ENCODE measurements at places on chromosomes 3 and 15.

DNA sequence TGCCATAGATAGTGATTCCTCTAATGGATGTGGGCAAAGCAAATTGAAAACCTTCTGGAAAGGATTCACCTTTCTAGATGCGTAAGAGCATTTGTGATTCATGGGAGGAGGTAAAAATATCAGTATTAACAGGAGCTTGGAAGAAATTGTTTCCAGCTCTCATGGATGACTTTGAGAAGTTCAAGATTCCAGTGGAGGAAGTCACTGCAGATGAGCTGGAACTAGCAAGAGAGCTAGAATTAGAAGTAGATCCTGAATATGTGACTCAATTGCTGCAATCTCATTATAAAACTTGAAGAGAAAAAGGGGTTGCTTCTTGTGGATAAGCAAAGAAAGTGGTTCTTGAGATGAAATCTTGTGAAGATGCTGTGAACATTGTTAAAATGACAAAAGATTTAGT is 88.0 kb upstream of the ACKR4 start:
- DNase-seq = no peak

GRCh38 chr3:38992117-38992760 is 59.5 kb downstream of the SCN11A start:
- DNase-seq = peak; percentile 72

DNA sequence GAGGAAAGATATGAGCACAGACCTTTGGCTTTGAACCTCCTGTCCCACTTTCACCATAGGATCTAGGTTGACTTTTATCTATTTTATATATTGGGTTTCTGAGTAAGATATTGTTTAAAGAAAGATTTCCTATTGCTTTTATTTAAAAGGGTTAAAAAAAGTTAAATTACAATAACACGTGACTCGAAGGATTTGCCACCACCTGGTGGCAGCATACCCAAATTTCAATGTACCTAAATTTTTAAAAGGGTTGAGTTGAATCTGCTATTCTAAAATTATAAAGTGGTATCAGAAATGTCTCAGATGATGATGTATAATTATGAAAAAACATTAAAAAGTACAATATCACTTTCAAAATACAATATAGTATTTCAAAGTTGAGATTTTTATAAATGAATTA is 368.4 kb downstream of the MECOM start:
- peak; percentile 23 for DNase-seq

DNA sequence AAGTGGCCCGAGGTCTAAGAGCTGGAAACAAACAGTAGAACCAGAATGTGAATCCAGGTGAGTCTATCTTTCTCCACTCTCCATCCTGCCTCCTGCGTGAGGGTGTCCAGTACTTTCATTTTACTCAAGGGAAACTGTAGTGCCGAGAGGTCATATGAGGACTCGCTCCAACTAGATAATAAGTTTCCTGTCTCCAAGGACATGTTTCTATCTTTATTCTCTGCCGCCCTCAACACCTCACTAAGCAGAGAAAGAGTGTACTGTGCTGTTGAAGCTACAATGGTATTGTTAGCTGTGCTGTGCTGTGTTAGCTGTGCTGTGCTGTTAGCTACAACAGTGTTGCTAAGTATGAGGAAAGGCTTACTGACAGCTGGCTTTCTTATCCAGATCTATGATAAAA is 137.9 kb upstream of the COL8A1 start:
- DNase-seq = no peak

GRCh38 chr15:85825118-85825517 is 30.4 kb upstream of the KLHL25 start:
- DNase-seq = no peak

DNA sequence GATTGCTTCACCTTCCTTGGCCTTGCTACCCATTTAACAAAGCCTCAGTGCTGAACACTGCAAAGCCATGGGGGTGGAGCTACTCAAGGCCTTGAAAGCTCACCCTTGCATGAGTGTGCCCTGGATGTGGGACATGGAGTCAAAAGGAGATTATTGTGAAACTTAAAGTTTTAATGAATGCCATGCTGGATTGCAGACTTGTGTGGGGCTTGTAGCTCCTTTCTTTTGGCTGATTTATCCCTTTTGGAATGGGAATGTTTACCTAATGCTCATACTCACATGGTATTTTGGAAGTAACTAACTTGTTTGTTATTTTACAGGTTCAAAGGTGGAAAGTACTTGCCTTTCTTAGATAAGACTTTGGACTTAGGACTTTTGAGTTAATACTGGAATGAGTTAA is 538.5 kb upstream of the NECTIN3 start:
- DNase-seq = peak; percentile 71

DNA sequence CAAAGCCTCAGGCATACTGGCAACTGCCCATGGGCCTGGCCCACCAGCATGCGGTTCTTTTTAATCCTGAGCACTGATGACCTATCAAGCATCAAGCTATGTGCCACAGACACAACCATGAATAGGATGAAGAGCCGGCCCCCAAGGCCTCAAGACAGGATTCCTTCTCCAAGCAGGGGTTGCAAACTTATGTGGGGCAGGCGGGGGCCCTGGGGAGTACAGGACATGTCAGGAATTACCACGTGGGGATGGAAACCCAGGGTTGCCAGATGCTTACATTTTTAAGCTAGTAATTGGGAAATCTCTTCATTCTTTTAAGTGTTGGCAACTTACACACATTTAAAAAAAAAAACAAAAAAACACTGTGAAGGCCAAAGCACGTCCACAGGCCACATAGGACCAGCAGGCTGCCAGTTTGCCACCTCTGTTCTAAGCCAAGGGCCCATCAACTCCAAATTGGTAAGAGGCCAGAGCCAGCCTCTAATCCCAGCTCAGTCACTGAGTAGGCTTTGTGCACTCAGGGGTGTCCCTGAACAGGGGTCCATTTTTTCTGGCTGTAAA is 32.8 kb downstream of the BDH1 start:
- peak; percentile 83 for DNase-seq

- DNase-seq = peak; percentile 57
These were observed 32.4 kb upstream of the ALCAM start for GRCh38 chr3:105334138-105334882.

GRCh38 chr3:4900298-4900697 is 78.9 kb upstream of the BHLHE40 start:
- no peak for DNase-seq

- DNase-seq = peak; percentile 40
These were observed 482.4 kb upstream of the SGO1 start for GRCh38 chr3:20668411-20668810.

DNA sequence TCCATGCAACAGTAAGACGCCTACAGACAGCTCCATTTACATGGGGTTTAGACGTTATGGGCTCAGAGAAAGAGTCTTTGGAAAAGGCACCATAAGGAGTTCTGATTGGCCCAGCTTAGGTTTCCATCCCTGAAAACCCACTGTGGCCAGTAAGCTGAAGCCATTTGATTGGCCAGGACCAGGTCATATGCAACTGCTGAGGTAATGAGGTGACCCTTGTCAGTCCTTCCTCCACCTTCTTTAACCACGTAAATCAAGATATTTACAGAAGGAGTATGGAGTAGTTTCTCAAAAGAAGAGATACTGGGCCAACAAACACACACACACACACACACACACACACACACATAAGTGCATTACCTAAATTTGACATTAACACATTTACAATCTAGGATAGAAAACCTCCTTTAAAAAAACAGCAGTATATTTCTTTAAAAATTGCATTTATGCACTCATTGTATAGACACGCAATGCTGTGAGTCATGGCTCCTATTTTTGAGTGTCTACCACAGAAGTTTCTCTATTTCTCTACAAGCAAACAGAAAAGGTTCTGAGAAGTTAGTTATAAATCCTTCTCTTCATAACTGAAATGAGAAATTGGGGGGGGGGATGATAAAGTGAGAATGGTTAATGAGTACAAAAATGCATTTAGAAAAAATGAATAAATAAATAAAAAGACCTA is 16.3 kb upstream of the MB21D2 start:
- peak; percentile 32 for DNase-seq

GRCh38 chr15:29083161-29083560 is 186.5 kb downstream of the NSMCE3 start:
- DNase-seq = no peak

GRCh38 chr15:52082197-52083036 is 30.2 kb downstream of the BCL2L10 start:
- peak; percentile 70 for DNase-seq

GRCh38 chr3:141153679-141153966 is 78.0 kb upstream of the PXYLP1 start:
- no peak for DNase-seq

- no peak for DNase-seq
These were observed 317.7 kb downstream of the MECOM start for GRCh38 chr3:169345662-169346331.

- DNase-seq = no peak
These were observed 40.3 kb downstream of the MBNL1 start for GRCh38 chr3:152309031-152309430.

GRCh38 chr3:161422171-161422700 is 50.9 kb upstream of the SPTSSB start:
- DNase-seq = peak; percentile 10

GRCh38 chr3:1832395-1832794 is 266.3 kb upstream of the CNTN4 start:
- no peak for DNase-seq

DNA sequence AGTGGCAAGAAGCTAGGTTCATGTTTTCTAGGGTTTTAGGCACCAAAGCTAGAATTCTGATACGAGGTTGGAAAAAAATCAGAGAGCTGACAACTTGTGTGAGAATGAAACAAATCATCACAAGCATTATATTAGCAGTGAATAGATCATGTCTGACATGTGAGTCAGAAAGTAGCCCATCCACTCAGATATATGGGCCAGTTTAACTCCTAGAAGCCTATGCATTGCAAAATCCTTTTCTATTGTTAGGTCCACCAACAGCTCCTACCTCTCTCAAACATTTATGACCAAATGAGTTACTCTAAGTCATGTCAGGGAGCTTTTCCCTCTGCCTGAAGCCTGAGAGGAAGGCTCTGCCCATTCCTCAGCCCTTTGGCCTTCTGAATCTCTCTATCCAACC is 44.0 kb downstream of the KBTBD12 start:
- DNase-seq = no peak

- DNase-seq = no peak
These were observed 21.4 kb downstream of the TAMM41 start for GRCh38 chr3:11825301-11825700.

DNA sequence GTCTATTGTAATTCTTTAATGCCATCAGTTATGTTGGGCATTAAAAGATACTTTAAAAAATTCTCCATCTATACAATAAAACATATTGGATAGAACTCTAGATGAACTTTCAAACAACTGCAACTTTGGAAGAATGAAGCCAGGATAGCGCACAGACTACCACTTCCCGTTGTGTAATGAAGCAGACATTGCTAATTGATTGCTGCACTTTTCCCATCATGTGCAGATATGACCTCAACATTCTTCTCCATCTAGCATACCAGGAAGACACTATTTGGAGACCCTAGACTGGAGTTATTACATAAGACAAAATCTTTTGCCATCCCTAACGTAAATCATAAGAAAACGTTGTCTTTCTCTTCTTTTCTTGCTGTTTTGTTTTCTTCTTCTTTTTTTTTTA is 75.0 kb downstream of the EDEM1 start:
- no peak for DNase-seq

- DNase-seq = no peak
These were observed 16.9 kb upstream of the IFT57 start for GRCh38 chr3:108239082-108239481.

DNA sequence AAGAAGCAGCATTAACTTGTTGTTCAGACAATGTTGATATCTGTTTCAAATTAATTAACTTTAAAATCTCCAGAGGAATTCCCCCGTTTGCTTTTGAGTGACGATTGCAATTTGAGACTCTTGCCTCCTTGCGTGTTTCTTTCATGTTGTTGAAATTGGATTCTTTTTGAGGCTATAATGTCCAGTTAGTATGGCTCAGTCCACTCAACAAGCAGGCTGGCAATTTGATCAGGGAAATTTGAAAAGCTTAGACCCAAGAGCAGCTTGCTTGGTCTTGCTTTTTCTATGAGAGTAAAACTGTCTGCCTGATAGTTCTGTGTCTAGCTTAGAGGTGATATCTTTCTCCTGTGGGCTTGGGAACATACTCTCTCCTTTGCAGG is 2.0 kb downstream of the ARID3B start:
- DNase-seq = no peak

GRCh38 chr15:69237718-69238117 is 61.0 kb upstream of the PAQR5 start:
- DNase-seq = no peak
